Stimulated activated CD4-positive, alpha-beta T cell treated with anti-CD3 and anti-CD28 coated beads, TNF-alpha, amount 100 ng/mL, for 1 hour (primary cell): ENCODE measurements at places on chromosomes 2 and 18.

DNA sequence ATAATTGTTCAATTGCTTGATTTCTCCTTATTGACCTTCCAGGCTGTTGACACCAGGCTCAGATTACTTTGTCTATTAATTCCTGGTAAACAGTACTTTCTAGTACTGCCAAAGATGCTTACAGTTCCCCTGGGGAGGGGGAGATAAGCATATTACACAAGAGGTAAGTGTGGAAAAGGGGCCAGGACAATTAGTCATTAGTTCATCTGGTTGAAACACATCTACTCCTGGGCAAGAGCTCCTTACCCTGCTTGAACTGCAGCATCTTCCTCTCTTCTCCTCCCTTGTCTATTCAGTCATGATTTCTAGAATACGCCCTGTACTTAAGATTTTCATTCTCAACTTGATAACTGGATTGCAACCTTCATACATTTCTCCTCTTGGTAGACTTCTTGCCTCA lies 10.4 kb upstream of the SPATS2L start:
- DNase-seq: no peak

GRCh38 chr2:10452956-10453904 lies 5.1 kb upstream of the ODC1 start:
- no peak for DNase-seq

DNA sequence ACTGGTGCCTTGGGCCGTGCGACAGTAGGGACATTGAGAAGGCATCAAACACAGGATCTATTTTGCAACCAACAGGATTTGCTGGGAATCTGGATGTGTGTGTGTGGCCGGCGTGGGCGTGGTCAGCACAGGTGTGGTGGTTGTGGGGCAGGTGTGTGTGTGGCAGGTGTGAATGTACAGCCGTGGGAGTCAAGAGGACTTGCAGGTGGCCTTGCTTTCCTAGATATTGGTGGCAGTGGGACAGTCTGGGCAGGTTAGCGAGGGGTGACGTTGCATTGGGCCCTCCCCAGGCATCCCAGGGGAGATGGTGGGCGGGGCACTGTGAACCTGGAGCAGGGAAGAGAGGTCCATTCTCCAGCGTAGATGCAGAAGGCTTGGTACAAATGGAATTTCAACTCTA lies 3.2 kb upstream of the LIMS2 start:
- no peak for DNase-seq

DNA sequence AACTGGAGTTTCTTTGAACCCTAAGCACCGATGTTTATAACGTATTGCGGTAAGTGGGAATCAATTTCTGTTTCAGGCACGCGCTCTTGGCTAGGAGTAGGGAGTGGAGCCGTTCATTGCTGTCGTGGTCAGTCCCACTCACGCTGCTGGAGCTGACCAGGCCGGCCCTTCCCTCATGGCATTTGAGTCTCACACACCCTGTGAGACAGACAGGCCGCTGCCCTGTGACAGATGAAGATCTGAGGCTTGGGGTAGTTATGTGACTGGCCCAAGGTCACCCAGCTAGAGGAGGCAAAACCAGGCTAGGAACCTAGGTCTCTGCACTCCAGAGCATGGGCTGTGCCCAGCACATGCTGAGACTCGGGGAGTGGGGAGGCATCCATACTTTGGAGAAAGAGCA lies 2.9 kb upstream of the CIDEA start:
- DNase-seq: no peak

DNA sequence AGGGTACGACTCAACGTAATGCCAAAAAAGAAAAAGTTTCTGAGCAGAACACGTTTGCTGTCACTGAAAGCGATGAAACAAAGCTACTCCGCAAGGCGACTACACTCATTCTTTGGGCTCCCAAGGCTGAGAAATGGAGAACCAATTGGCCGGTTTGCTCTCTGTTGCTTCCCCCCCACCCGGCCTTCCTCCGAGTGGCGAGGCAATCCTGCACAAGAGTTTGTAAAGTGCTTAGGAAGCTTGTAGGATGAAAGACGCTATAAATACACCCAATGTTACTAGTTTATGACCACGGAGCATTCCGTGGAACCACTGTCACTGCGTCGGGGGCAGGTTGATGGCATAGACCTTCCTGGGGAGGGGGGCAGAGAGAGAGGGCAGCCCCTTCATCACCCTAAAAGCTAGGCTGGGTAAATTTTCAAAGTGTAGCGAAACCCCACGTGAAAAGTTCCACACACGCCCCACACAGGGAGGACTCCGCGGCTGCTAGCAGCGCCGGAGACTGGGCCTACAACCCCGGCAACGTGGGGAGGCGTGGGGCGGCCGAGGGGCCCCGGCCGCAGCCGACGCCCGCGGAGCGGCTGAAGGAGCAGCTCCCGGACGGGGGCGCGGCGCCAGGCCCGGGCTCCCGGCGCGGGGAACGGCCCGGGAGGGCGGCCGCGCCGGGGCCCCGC lies 915 bp downstream of the CUL3 start:
- DNase-seq: no peak

DNA sequence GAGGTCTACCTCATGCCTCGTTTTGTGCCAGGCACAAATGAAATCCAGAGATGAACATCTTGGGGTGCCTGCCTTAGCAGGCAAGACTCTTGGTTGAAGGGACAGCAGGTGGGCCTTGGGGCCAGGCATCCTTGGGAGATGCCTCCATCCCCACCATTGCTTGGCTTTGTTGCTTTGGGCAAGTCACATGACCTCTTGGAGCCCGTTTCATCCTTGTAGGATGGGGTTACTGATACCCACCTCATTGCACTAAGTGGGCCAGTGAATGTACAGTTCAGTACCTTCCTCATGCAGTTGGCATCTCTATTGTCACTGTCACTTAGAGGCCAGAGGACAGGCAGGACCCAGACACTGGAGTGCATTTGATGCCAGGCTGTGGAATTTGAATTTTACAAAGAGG lies 195.5 kb downstream of the LDLRAD4 start:
- DNase-seq: no peak

GRCh38 chr18:51563396-51563795 lies 365.9 kb upstream of the MEX3C start:
- DNase-seq: no peak

GRCh38 chr18:41761333-41762018 lies 193.6 kb upstream of the PIK3C3 start:
- no peak for DNase-seq

DNA sequence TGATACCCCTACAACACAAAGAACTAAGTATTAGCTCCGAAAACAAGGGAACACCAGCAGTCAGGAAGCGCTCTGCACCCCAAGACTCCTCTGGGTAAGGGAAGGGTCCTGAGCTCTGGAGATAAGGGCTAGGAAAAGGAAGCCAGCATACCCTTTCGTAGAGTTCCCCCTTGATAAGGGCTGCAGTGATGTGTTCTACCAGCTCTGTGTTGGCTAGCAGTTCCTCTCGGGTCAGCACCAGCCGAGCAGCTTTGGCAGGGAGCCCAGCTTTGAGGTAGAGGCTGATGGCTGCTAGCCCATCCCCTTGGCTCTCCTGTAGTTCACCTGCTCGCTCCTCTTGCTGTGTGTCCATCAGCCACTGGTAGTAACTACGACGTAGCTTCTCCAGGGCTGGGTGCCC lies 18.9 kb downstream of the KRTCAP3 start:
- DNase-seq: no peak

DNA sequence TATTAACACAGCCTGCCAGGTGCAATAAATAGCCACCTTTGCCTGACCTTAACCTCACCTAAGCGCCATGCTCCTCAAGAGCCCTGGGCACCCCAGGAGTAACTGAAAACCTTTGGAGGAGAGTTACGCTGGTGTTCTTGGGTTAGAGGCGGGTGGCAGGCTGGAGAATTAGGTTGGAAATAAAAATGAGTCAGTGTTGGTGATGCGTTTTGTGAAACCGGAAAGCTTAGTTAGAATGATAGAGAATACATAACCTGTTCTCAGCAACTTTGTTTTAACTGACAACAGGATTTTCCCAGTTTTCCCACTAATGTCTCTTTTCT lies 17.0 kb downstream of the LRRFIP1 start:
- no peak for DNase-seq

GRCh38 chr18:48052842-48053241 lies 122.4 kb upstream of the SMAD2 start:
- no peak for DNase-seq

- no peak for DNase-seq
Observed at GRCh38 chr2:3142210-3142609, 235.4 kb downstream of the EIPR1 start.

- no peak for DNase-seq
Observed at GRCh38 chr18:50749945-50750344, 69.9 kb downstream of the MRO start.
